Upper lobe of left lung (tissue), 6 donors: ENCODE measurements at places on chromosomes 2 and 18. TPM values are rescaled to one million over a fixed set of nuclear protein-coding genes. Genes with fewer than 3 reads are reported as not detected.

NRBP1 gene
- total RNA-seq = 60.0 TPM

MLPH gene
- total RNA-seq = 806 TPM

GBX2 gene
- total RNA-seq = not detected

EMILIN1 gene
- total RNA-seq = 37.7 TPM

RAPH1 gene
- 55.5 TPM for total RNA-seq

CCDC121 gene
- total RNA-seq = 7.3 TPM

- H3K4me1 ChIP-seq = peaks cover 13% of the 10 kb centered on the region
- no peaks in the 10 kb centered on the region for H3K27me3 ChIP-seq
- H3K27ac ChIP-seq = peak overlapping the region; percentile 67
- DNase-seq = peak; percentile 78
- H3K4me3 ChIP-seq = no peak overlapping the region
Measured at GRCh38 chr2:227818675-227819397, 5.2 kb downstream of the CCL20 start.

GRCh38 chr18:36186461-36187192 lies 670 bp upstream of the MOCOS start:
- DNase-seq = peak; percentile 78
- no peaks in the 10 kb centered on the region for H3K36me3 ChIP-seq
- H3K27ac ChIP-seq = peak overlapping the region; percentile 74
- H3K4me3 ChIP-seq = peak overlapping the region; percentile 82
- no peaks in the 10 kb centered on the region for H3K27me3 ChIP-seq

DNA sequence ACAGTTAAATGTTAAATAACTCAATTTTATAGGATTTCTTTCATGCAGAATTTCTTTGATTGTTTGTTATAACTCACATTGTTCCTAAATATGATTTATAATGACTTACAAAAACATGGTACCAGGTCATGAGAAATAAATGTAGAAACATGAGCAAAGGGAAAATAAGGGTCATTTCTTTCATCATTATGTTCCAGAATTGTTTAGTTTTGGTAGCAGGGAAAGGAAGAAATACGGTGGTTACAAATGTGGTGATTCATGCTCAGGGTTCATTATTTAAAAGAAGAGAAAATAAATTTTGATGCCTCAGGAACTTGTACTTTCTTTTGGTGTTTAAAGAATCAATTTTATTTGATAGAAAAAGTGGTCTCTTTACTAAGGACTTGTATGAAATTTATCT lies 4.4 kb downstream of the LYPD6B start:
- H3K36me3 ChIP-seq = no peaks in the 10 kb centered on the region
- no peak for DNase-seq
- peaks cover 5% of the 10 kb centered on the region for H3K4me1 ChIP-seq
- no peak overlapping the region for H3K27ac ChIP-seq
- H3K4me3 ChIP-seq = no peak overlapping the region

DNA sequence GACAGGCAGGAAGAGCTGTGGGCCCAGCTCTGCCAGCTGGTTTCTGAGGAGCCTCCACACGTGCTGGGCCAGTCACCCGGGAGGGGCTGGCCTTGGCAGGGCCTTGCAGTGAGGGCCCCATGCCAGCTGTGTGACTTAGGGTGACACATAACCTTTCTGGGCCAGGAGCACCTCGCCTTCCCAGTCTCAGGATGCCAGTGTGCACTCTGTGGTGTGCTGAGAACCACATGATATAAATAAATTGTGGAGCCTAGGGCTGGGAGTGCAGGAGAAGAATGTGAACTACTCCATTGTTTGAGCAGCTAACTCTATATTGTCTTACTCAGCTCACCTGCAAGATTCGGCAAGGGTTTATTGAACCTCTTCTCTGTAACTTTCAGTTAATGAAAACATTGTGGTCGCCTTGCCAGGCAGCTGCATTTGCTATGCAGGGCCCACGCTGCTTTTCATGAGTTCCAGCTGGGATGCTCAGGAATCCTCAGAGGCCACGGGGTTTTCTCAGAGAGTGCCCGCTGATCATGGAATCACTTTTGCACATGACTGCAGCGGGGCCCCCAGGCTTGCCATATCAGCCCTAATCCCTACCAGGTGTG lies 222.3 kb downstream of the SH3RF3 start:
- DNase-seq = peak; percentile 73
- peak overlapping the region; percentile 24 for H3K27ac ChIP-seq
- H3K27me3 ChIP-seq = no peaks in the 10 kb centered on the region
- no peak overlapping the region for H3K4me3 ChIP-seq
- H3K36me3 ChIP-seq = no peaks in the 10 kb centered on the region

DNA sequence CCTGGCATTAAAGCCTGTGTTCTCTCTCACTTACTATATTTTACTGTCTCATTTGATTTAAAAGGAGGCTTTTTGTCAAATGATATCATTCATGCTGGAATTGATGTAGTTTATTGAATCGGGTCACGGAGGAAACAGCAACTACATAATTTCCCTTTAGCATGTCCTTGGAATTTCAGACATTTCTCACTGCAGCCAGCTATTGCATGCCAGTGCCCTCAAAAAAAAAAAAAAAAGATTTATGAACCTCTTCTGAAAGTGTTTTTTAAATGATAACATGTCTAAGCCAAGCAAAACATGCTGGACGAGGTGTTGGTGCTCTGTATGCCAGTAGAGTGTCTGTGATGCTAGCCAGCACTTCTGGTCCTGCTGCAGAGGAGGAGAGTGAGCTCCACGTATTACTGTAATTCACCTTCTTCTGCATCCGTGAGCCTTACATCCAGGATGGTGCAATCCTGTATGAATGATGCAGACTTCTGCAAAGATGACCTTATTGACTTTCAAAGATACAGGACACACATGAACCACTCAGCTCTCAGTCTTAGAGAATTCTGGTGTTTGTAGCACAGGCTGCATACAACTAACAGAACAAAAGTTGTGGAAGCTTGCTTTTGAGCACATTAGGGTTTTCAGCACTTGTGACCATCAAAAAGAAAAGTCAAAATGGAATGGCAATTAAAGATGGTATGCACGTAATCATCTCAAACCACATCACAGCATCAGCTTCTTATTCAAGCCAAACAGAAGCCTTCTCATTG lies 31.1 kb downstream of the UGP2 start:
- no peak overlapping the region for H3K4me3 ChIP-seq
- no peak for DNase-seq
- H3K4me1 ChIP-seq = peaks cover 28% of the 10 kb centered on the region
- peaks cover 5% of the 10 kb centered on the region for H3K36me3 ChIP-seq
- H3K27ac ChIP-seq = no peak overlapping the region

DNA sequence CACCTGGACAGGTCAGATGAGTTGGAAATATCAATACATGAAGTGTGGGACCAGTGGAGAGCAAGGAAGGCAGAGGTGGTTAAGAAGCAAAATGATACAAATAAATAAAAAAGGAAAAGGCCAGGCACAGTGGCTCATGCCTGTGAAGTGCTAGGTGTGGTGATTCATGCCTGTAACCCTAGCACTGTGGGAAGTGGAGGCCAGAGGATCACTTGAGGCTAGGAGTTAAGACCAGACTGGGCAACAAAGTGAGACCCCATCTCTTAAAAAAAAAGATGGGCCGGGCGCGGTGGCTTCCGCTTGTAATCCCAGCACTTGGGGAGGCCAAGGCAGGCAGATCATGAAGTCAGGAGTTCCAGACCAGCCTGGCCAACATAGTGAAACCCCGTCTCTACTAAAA lies 2.9 kb downstream of the STON1 start:
- peaks cover 16% of the 10 kb centered on the region for H3K4me1 ChIP-seq
- H3K27ac ChIP-seq = no peak overlapping the region
- H3K4me3 ChIP-seq = no peak overlapping the region

GRCh38 chr2:131031431-131031841 lies 61.8 kb downstream of the FAM168B start:
- H3K27me3 ChIP-seq = no peaks in the 10 kb centered on the region
- H3K4me3 ChIP-seq = no peak overlapping the region
- DNase-seq = no peak
- H3K4me1 ChIP-seq = peaks cover 3% of the 10 kb centered on the region
- H3K36me3 ChIP-seq = no peaks in the 10 kb centered on the region

GRCh38 chr2:47697000-47697601 lies 85.8 kb upstream of the MSH6 start:
- no peaks in the 10 kb centered on the region for H3K4me1 ChIP-seq
- H3K36me3 ChIP-seq = no peaks in the 10 kb centered on the region
- no peak for DNase-seq
- no peaks in the 10 kb centered on the region for H3K27me3 ChIP-seq
- H3K27ac ChIP-seq = no peak overlapping the region

- H3K27ac ChIP-seq = no peak overlapping the region
- no peaks in the 10 kb centered on the region for H3K36me3 ChIP-seq
- no peak for DNase-seq
- H3K27me3 ChIP-seq = no peaks in the 10 kb centered on the region
Measured at GRCh38 chr2:161353543-161353942, 45.3 kb downstream of the PSMD14 start.

GRCh38 chr2:47079515-47080412 lies 75.3 kb downstream of the STPG4 start:
- DNase-seq = peak; percentile 47
- H3K36me3 ChIP-seq = no peaks in the 10 kb centered on the region
- H3K4me3 ChIP-seq = no peak overlapping the region
- H3K27me3 ChIP-seq = no peaks in the 10 kb centered on the region
- H3K27ac ChIP-seq = peak overlapping the region; percentile 84
- H3K4me1 ChIP-seq = peaks cover 69% of the 10 kb centered on the region

- H3K27me3 ChIP-seq = no peaks in the 10 kb centered on the region
- H3K4me1 ChIP-seq = no peaks in the 10 kb centered on the region
- DNase-seq = no peak
- H3K4me3 ChIP-seq = no peak overlapping the region
- H3K27ac ChIP-seq = no peak overlapping the region
Measured at GRCh38 chr18:41144441-41144840, 810.6 kb upstream of the PIK3C3 start.

- H3K4me1 ChIP-seq = no peaks in the 10 kb centered on the region
- no peak overlapping the region for H3K4me3 ChIP-seq
- DNase-seq = no peak
Measured at GRCh38 chr18:34117319-34117718, 107.4 kb downstream of the NOL4 start.

GRCh38 chr2:104938231-104938941 lies 84.5 kb downstream of the POU3F3 start:
- no peak overlapping the region for H3K4me3 ChIP-seq
- H3K4me1 ChIP-seq = no peaks in the 10 kb centered on the region
- no peaks in the 10 kb centered on the region for H3K36me3 ChIP-seq
- DNase-seq = no peak

DNA sequence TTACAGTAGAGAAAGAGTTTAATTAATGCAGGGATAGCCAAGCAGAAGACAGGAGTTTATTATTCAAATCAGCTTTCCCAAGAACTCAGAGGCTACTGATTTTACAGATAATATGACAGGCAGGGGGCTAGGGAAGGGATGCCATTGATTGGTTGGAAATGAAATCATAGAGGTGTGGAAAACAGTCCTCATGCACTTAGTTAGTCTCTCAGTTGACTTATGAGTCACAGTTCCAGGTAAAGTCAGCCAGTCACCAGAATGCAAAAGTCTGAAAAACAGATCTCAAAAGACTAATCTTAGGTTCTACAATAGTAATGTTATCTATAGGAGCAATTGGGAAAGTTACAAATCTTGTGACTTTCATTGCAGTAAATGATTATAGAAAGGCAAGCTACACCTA lies 676.4 kb upstream of the CHAC2 start:
- H3K4me1 ChIP-seq = no peaks in the 10 kb centered on the region
- H3K27ac ChIP-seq = no peak overlapping the region
- H3K36me3 ChIP-seq = no peaks in the 10 kb centered on the region
- no peaks in the 10 kb centered on the region for H3K27me3 ChIP-seq

GRCh38 chr2:28958689-28959088 lies 22.4 kb upstream of the TOGARAM2 start:
- H3K27ac ChIP-seq = no peak overlapping the region
- no peaks in the 10 kb centered on the region for H3K36me3 ChIP-seq
- no peak overlapping the region for H3K4me3 ChIP-seq

DNA sequence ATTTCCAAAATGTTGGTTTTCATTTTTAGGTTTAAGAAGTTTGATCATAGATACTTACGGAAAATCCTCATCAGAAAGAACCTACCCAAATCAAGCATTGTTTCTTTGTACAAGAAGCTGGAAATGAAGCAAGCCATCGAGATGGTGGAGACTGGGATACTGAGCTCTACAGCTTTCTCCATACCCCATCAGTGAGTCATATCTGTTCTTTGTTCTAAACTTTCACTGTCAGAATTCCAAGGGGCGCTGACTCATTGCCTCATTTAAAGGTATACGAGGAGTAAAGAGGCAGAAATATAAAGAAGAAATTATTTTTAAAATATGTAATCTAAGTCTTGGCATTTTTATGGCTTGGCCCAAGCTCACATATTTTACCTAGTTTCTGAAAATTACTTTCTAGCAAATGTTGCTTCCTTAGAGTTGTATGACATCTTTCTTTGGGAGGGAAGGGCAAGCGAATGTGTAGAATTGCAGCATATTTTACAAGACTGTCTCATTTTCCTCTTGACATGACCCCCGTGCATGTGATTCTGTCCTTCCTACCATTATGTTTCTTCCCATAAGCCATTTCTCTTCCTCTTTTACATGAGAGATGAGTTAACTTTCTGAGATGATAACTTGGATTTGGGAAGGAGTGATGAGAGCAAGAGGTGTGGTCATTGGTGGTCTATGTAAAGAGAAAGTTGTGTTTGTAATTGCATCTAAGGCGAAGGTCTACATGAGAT lies 41.2 kb downstream of the SLC9A4 start:
- H3K4me1 ChIP-seq = no peaks in the 10 kb centered on the region
- no peaks in the 10 kb centered on the region for H3K36me3 ChIP-seq
- DNase-seq = no peak
- no peak overlapping the region for H3K27ac ChIP-seq
- no peak overlapping the region for H3K4me3 ChIP-seq
- no peaks in the 10 kb centered on the region for H3K27me3 ChIP-seq

DNA sequence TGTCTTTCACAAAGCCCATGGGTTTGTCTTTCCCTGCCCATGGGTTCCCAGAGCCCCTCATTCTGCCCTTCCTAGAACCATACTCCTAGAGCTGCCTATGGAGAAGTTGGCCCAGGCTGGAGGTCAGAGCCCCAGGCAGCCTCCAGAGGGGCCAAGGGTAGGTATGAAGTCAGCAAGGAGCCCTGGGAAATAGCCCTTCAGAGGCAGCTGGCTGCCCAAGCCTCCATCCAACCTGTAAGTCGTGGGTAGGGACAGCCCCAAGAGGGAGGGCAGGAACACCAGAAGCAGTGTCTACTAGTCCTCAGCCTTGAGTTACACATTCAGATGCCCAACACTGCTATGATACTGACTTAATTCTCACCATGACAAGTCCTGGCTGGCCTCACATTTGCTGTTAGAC lies 49.5 kb downstream of the TMEM247 start:
- no peak for DNase-seq
- no peaks in the 10 kb centered on the region for H3K4me1 ChIP-seq
- no peak overlapping the region for H3K4me3 ChIP-seq
- no peak overlapping the region for H3K27ac ChIP-seq
- no peaks in the 10 kb centered on the region for H3K36me3 ChIP-seq
